ENCODE measurements at places on chromosomes 4 and X.

DNA sequence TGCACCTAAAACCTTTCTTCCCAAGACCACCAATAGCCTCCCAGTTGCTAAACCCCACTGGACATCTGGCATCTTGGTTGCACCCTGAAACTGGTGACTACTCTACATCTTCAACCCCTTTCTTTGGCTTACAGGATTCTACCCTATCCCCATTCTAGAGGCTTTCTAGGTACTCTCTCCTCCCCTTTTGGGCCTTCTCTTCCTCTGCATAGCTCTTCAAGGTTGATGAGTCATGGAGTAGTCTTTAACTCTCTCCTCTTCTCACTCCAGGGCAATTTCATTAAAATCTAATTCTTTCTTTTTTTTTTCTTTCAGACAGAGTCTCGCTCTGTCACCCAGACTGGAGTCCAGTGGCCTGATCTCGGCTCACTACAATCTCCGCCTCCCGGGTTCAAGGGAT lies 16.8 kb downstream of the APOO start:
- DNase-seq, result no peak
- H3K27ac ChIP-seq, result no peak overlapping the region
- no peaks in the 10 kb centered on the region for H3K36me3 ChIP-seq
- peaks cover 4% of the 10 kb centered on the region for H3K4me1 ChIP-seq
- no peak overlapping the region for H3K4me3 ChIP-seq

DNA sequence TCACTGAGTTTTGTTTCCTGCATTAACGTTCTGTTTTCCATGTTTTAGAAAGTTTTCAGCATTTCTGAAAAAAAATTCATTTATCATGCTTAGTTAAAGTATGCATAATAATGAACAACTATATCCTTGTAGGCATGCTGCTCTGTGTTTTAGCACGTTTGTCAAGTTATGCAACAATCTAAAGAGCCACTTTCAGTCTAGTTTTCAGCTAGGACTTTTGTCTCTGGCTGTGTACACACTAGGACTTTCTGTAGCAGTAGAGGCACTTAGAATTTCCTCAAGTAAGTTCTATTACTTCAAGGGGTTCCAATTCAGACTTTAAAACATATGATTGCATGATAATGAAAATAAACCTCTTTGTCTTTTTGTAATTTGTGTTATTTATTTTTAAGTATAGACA lies 12.4 kb downstream of the DCAF8L1 start:
- no peaks in the 10 kb centered on the region for H3K27me3 ChIP-seq
- H3K27ac ChIP-seq, result no peak overlapping the region
- no peak for DNase-seq
- no peaks in the 10 kb centered on the region for H3K4me1 ChIP-seq

GRCh38 chrX:18003876-18004275 lies 142.8 kb upstream of the RAI2 start:
- no peaks in the 10 kb centered on the region for H3K27me3 ChIP-seq
- no peaks in the 10 kb centered on the region for H3K36me3 ChIP-seq
- no peak for DNase-seq
- H3K4me1 ChIP-seq, result no peaks in the 10 kb centered on the region
- H3K27ac ChIP-seq, result no peak overlapping the region

GRCh38 chr4:95013236-95013635 lies 255.5 kb downstream of the BMPR1B start:
- H3K4me1 ChIP-seq, result peaks cover 8% of the 10 kb centered on the region
- peak; percentile 9 for DNase-seq
- H3K4me3 ChIP-seq, result no peak overlapping the region
- H3K27me3 ChIP-seq, result no peaks in the 10 kb centered on the region

GRCh38 chrX:53018627-53019026 lies 30.0 kb upstream of the GPR173 start:
- DNase-seq, result peak; percentile 9
- no peaks in the 10 kb centered on the region for H3K4me1 ChIP-seq
- H3K36me3 ChIP-seq, result no peaks in the 10 kb centered on the region
- H3K27ac ChIP-seq, result no peak overlapping the region
- no peaks in the 10 kb centered on the region for H3K27me3 ChIP-seq
